ENCODE measurements at places on chromosomes 5 and 9.

GRCh38 chr5:147522435-147522834, 12.6 kb upstream of the DPYSL3 start:
- DNase-seq: no peak

GRCh38 chr9:137381501-137382443, 41.2 kb downstream of the EXD3 start:
- peak; percentile 12 for DNase-seq

GRCh38 chr9:100437860-100438805, 11.2 kb downstream of the MSANTD3 start:
- DNase-seq: peak; percentile 55

- DNase-seq: no peak
Observed at GRCh38 chr5:116176121-116176520, 91.3 kb downstream of the COMMD10 start.

- no peak for DNase-seq
Observed at GRCh38 chr9:70079417-70080037, 35.9 kb downstream of the MAMDC2 start.

GRCh38 chr9:69179037-69179436, 5.0 kb downstream of the TJP2 start:
- DNase-seq: no peak

GRCh38 chr9:1236061-1236460, 185.9 kb downstream of the DMRT2 start:
- DNase-seq: no peak

DNA sequence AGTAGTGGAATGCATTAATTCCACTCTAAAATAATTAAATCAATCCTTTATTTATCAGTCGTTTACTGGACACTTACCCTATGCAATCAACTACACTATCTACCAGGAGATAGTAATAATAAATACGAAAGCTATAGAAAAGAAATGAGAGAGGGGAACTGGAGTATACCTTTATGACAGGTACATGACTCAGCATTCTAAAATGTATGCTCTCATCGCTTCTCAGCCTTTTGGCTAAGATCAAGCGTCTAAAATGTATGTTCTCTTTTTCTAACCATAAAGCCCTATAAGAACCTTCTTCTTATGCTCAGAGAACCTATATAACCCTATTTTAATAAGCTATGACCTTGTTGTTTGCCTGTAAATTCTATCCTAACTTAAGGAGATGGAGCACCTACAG, 753.9 kb upstream of the DMAC1 start:
- no peak for DNase-seq

DNA sequence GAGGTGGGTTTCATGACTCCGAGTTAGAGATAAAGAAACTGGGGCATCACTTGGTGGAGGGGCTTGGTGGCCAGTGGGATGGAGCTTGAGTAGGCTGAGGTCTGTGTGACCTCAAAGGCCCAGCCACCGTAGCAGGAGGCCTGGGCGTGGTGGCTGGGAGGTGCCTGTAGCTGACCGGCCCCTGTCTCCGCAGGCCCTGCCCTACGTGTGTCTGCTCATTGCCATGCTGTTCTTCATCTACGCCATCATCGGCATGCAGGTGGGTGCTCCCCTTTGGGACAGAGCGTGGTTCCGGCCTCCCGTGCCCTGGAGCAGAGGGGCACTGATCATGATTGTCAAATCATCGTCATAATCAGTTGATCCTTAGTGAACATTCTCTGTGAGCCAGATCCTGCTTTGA, 196.2 kb downstream of the CACNA1B start:
- no peak for DNase-seq

DNA sequence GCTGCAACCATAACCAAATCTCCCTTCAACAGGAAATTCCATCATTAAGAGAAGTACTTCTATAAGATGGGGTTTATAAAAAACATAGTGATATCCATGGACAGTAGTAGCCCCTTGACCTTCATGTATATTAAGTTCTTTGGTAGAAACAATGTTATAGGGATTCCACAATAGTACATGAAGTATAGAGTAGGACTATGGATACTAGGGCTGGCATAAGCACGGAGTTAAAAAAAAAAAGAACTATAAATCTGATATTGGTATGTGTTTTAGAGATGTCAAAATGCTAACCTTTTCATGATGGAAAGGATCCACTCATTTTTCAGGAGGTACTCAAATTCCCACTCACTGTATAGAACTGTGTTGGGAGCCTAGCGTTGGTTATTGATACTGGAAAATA, 337.6 kb downstream of the FGF10 start:
- DNase-seq: no peak

DNA sequence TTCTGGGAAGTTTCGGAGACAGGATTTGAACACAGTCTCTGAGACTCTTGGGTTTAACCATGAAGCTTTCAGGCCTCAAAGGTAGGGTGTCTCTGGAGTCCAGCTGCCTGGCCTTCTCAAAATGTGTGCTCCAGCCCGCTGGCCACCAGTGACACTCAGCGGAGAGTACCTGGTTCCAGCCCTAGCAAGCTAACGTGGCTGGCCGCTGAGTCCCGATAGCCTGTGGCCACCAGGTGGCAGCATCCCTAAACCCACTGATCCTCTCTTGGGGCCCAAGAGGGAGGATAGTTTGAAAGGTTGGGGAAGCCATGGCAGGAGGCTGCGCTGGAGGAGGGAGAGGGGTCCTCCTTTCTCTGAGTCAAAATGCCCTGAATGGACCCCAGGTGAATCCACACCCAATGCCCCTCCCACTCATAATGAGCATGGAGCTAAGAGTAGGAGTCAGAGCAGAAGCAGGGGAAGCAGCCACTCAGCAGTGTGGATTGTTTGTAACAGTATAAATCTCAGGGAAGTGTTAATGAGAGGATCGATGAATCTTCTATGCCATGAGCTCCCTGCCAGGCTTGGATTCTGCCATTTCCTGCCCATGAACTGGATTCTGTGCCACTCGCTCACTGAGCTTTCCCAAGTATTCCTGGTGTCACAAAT, 5.4 kb upstream of the TIFAB start:
- DNase-seq: peak; percentile 53

- DNase-seq: peak; percentile 28
Observed at GRCh38 chr9:23590276-23591000, 235.6 kb downstream of the ELAVL2 start.

- no peak for DNase-seq
Observed at GRCh38 chr9:13627071-13627470, 347.6 kb upstream of the MPDZ start.

- DNase-seq: no peak
Observed at GRCh38 chr5:106906199-106906598, 764.5 kb downstream of the EFNA5 start.

GRCh38 chr9:2479056-2479565, 142.5 kb upstream of the VLDLR start:
- DNase-seq: no peak

- no peak for DNase-seq
Observed at GRCh38 chr5:152855441-152855840, 450.4 kb upstream of the NMUR2 start.

- DNase-seq: no peak
Observed at GRCh38 chr5:147437161-147437596, 72.7 kb downstream of the DPYSL3 start.

GRCh38 chr9:14525856-14526255, 167.4 kb downstream of the ZDHHC21 start:
- no peak for DNase-seq

GRCh38 chr9:35499701-35500030, 9.8 kb downstream of the RUSC2 start:
- DNase-seq: no peak

DNA sequence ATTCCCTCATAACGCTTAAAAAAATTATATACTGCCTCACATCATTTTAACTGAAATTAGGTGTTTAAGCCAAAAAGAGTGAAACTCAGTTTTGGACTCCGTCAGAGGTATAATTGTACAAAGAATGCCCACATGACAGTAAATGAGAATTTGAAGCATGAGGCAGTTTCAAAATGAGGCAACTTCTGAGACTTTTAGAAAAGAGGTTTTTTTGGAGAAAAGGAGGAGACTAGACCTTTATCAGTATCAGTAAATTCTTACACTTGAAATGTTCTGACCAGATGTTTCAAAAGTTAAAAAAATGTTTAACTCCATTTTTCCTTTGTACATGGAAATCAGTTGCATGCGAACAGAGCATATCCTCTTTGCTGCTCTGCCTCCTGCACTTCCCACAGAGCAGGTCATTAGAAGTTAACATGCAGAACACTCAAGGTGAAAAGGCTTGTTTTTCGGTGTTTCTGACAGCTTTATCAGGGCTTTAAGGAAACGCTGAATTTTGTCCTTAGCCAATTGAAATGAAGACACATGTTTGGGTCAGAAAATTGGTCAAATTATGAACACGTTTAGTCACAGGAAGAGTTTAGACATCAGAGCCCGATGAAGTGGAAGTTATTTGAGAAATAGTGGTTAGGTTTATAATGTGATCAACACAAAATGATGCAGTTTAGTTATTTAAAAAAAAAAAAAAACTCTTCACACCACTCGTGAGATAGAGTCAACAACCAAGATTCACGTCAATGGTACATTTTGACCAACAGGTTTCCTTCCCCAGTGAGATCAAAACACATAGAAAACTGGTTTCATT, 59.5 kb downstream of the PIK3R1 start:
- no peak for DNase-seq

- no peak for DNase-seq
Observed at GRCh38 chr5:92460505-92460904, 1077.4 kb upstream of the ARRDC3 start.

DNA sequence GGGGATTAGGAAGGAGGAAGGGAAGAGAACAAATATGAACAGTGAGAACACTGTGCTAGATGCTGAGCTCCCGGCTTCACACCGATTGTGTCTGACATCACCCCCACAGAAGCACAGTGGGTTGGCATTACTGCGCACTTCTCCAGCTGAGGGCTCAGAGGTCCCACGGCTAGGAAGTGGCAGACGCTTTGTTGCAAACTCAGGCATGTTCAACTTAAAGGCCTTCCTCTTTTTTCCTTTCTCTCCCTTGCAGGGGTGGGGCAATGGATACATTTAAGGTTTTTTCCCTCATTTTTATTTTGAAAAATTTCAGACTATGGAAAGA, 15.5 kb upstream of the SHB start:
- no peak for DNase-seq

GRCh38 chr9:15373881-15374280, 48.8 kb upstream of the SNAPC3 start:
- no peak for DNase-seq

DNA sequence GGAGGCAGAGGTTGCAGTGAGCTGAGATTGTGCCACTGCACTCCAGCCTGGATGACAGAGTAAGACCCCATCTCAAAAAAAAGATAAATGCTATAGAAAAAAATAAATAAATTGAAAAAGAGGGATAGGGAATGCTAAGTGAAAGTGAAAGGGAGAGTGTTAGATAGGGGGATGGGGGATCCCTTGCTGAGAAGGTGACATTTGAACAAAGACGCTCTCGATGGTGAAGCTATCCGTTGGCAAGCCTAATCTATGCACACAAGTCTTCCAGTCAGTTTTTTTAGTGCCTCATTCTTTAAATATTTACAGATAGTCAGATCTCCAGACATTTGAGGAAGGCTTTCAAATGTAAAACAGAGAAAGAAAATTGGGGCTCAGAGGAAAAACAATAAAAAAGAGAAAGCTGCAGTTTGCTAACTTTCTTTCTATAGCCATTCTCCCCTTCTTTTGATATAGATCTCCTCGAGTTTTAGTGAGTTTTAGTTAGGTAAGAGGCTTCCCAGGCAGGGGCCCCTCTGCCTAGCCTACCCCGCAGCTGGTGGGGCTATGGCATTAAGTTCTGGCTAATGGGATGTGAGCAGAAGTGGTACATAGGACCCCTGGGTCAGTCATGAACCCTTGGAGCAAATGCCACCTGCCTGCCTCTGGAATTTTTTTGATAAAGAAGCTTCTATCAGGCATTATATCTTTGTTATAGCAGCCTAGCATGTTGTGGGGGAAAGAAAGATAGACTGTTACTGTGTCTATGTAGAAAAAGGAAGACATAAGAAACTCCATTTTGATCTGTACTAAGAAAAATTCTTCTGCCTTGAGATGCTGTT, 12.0 kb downstream of the GLRX start:
- DNase-seq: no peak

DNA sequence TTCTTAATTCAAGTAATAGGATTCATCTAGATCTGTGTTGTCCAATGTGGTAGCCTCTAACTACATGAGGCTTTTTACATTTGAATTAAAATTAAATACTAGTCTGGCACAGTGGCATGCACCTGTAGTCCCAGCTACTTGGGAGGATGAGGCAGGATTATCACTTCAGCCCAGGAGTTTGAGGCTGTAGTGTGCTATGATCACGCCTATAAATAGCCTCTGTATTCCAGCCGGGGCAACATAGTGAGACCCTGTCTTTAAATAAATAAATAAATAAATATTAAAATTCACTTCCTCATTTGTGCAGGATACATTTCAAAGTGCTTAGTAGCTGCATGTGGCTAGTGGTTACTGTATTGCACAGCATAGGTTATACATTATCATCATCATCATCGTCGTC, 91.8 kb downstream of the UBE2R2 start:
- no peak for DNase-seq

DNA sequence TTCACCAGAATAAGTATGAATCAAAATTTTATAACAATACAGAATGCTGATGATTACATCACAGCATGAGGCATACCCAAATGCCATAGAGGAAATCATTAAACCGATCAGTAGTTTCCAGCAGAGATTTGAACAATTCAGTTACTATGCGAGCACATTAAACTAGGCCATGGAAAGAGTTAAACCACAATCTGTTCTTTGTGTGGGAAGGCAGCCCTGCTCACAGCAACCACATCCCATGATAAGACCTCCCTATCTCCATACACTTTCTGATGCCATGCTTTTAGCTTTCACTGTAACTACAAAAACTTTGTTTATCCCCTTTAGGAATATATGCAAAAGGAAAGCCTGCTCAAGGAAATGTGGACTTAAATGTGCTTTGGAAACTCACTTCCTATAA, 4.5 kb downstream of the NFIB start:
- DNase-seq: no peak

DNA sequence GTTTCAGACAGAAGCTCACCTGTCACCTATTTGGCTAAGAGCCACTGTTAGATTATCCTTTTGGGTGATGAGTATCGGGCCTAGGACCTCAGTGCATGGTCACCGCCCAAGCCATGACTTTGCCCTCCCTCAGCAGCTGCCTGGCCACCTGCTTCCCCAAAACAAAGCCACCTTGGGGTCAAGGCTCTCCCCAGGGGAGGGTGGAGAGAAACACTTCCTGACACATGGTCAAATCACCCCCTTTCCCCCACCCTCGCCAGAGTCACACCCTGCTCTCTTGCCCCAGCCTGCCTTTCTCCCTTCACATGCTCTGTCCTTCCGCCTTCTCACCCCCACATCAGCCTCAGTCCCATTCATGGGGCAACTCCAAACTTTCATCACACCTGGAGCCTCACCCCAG, 1.7 kb upstream of the HBEGF start:
- no peak for DNase-seq

GRCh38 chr5:34707451-34708107, 51.5 kb downstream of the RAI14 start:
- DNase-seq: no peak

All from right hindlimb (tissue), 1 donor.